ENCODE measurements at places on chromosomes 6 and 20.

DNA sequence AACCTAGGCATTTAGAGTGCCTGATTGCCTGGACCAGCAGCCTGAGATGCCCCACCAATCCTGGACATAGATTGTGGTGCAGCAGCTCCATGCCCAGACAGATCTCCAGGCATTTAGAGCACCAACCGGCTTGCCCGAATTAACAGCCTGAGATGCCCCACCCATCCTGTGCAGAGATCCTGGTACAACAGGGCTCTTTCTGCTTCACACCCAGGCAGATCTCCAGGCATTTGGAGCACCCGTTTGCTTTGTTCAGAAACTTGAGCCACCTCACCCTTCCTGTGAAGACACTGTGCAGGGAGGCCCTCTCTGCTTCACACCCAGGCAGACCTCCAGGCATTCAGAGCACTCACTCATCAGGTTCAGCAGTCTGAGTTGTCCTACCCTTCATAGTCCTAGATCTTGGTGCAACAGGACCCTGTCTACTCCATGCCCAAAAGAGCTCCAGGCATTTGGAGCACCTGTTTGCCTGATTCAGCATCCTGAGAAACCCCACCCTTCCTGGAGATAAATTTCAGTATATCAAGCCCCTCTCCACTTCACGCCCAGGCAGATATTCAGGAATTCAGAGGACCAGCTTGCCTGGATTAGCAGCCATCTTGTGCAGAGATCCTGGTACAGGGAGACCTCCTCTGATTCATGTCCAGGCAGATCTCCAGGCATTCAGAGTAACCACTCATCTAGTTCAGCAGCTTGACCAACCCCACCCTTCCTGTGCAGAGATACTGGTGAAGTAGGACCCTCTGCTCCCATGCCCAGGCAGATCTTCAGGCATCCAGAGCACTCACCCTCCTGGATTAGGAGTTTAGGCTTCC lies 189.2 kb upstream of the FERMT1 start:
- DNase-seq: no peak

GRCh38 chr6:109260126-109260525 lies 122.1 kb downstream of the CD164 start:
- no peak for DNase-seq

GRCh38 chr6:36313649-36313936 lies 23.1 kb downstream of the BNIP5 start:
- no peak for DNase-seq

DNA sequence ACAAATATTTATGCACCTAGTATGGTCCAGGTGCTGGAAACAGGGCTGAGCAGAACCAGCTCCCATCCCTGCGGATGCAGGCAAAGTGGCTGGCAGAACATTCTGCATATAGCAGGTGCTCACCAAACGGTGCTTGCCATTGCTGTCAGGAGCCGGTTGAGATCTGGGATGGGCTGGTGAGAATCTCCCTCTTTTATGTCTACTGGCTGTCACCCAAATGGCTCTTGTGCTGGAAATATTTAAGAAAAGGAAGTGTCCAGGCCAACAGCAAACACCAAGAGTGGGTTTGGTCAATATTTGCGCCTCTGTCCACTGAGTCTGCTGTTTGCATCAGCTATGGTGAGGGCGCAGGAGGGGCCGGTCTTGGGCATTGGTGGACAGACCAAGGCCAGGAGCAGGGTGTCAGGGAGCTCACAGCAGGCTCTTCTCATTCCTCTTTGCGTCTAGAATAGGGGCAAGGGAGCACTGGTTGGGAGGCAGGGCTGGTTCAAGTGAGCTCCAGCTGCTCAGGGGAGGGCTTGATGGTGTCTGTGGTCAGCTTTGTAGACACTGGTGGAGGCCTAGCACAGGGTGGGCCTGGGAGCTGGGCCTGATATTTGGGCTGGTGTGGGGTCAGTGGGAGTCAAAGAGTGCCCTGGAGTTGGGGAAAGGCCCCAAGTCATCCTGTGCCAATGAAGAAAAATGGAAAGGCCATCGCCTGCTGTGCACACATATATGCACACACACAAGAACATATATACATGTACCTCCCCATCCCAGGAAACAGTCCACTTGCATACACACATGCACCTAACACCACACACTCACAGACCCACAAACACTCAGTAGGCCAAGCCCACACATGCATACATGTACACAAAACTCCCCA lies 1.4 kb upstream of the BPIFB2 start:
- DNase-seq: no peak

GRCh38 chr6:11601776-11602605 lies 64.4 kb downstream of the TMEM170B start:
- no peak for DNase-seq

GRCh38 chr6:46288835-46289234 lies 118.1 kb upstream of the ENPP5 start:
- DNase-seq: no peak

Measured in fibroblast of skin of left biceps (primary cell).